ENCODE measurements at places on chromosomes 16 and 17.

GRCh38 chr17:66643815-66644710 is 190.9 kb upstream of the CACNG5 start:
- no peak for DNase-seq

DNA sequence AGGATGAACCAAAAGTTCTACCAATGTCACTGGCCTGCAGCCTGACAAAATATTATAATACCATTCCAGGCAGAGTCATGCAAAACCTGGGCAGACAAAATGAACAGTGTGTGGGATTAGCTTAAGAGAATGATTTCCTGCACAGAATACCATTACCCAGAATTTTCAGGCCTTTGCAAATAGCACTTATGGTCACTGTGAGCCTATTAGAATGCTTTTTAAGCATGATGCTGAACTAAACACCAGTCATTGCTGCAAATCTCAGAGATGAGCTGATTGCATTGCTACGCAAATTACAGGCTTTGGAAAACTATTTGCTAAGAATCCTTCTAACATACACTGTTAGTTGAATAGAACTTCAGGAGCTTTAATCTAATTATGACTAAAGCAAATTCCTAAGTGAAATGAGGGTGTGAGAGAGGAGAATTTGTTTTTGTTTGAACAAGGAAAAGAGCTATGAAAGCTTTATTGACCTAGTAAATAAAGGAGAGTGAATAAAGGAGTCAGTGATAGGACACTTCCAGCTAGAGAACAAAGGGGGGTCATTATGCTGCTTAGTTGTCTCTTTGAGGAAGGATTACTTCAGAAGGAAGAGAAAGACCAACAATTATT is 398.8 kb downstream of the HS3ST3B1 start:
- no peak for DNase-seq

DNA sequence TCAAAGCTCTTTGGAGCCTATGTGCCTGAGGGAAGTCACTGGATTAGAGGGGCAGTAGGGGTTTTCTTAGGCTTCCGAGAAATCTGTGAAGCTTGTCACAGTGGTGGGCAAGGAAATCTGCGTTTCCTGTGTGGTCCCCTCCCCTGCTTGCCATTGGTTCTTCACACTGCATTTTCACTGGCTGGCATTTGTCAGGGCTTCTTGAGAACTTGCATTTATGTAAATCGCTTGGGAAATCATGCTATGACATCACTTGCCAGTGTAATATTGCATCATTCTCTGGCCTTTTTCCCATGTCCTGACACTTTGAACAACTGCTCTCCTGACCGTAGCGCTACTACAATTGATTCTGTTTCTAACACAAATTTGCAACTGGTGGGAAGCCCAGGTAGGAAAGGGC is 1.8 kb downstream of the CACNG3 start:
- DNase-seq = no peak

DNA sequence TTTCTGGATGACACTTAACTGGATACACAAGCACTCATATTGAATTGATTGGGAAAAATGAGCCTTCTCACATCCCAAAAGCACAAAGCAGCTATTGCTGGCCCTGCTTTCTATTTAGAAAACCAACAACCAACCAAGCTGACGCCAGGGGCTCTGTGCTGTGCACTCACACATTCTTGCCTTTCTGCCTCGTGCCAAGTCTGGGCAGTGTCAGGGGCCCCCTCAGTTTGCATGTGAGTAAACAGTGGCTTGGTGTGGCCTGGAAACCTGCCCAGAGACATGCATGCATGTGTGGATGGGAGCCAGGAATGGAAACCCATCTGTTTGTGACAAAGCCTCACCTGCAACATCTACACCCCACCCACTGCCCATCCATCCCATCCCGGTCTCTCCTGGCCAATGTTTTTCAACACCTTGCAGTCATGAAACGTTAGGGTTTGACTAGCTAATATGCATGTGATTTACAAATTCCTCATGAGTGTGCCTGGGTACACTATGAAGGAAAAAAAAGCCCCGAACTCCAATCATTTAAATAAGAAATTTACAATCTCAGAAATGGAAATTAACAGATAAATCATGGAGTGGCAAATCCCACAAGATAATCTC is 20.4 kb downstream of the MIEF2 start:
- no peak for DNase-seq

DNA sequence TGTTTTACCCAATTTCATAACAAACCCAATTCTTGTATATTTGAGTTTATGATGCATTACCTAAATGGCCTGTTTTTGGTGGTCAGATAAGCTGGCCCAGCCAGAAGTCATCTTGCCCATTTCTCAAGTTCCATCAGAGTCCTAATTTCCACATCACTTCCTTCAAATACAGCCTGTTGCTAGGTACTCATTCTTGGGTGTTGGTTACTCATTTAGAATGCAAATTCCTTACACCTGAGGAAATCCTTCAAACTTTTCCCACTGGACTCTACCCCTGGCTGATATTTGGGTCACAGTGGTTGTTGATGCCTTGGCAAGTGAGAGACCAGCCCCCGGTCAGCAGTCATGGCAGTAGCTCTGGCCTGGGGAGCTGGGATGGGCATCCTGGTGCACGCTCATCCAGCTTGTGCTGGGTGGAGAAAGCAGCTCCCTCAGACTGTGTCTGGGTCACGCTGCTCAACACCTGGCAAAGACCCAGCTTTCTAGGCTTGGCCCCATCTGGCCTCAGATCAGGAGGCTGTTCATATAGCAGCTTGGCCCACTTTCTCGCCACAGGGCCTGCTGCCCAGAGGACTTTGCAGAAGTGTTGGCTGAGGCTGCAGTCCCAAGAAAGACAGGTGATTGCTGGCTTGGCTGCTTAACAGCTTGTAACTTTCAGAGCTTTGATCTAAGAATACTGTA is 25.8 kb downstream of the WSB1 start:
- DNase-seq = no peak

DNA sequence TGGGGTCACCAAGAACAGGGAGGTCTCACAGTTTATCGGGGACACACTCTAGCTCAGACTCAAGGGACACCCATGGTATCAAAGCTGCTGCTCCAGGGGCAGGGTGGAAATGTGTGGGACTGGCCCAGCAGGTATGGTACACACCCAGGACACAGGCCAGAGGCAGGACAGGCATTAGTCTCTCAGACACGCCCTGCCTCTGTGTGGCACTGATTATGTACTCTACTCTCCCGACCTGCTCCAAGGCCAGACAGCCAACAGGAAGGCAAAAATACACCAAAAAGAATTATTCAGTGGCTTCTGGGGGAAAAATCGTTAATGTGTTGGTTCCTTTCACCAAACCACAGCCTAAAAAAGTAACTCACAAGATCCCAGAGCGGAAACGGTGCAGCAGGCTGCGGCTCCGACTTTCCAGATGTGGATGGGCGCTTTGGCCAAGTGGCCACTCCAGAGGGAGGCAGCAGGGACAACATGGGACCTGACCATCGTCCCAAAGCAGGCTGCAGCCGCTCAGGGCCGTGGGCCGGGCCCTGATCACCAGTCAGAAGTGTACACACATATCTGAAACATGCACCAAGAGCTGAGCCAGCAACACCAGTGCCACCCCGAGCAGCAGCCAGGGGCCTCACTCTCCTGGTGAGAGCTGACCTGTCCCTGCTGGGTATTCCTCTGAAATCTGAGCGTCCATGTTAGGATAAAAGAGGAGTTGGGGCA is 1.0 kb upstream of the SIRT7 start:
- no peak for DNase-seq

- DNase-seq = no peak
These were observed 89.2 kb upstream of the BRD7 start for GRCh38 chr16:50457979-50458491.

DNA sequence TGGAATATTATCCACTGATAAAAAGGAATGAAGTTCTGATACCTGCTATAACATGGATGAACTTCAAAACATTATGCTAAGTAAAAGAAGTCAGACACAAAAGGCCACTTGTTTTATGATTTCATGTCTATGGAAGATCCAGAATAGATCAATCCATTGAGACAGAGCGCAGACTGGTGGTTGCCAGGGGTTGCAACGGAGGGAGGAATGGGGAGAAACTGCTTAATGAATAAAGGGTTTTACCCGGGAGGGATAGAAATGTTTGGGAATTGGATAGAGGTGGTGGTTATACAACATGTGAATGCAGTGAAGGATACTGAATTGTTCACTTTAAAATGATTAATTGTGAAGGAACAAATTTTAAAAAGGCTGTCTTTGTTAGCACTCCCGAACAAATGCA is 30.2 kb downstream of the WDR59 start:
- no peak for DNase-seq

GRCh38 chr16:25633549-25633948 is 58.2 kb upstream of the HS3ST4 start:
- DNase-seq = no peak

DNA sequence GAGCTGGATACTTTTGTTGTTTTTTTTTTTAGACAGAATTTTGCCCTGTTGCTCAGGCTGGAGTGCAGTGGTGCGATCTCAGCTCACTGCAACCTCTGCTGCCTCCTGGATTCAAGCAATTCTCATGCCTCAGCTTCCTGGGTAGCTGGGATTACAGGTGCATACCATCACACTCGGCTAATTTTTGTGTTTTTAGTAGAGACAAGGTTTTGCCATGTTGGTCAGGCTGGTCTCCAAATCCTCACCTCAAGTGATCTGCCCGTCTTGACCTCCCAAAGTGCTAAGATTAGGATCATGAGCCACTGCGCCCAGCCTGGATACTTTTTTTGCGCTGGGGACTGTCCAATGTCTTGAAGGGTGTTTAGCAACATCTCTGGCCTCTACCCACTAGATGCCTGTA is 32.6 kb upstream of the XYLT1 start:
- DNase-seq = no peak

GRCh38 chr16:797120-797420 is 3.5 kb downstream of the GNG13 start:
- DNase-seq = no peak

DNA sequence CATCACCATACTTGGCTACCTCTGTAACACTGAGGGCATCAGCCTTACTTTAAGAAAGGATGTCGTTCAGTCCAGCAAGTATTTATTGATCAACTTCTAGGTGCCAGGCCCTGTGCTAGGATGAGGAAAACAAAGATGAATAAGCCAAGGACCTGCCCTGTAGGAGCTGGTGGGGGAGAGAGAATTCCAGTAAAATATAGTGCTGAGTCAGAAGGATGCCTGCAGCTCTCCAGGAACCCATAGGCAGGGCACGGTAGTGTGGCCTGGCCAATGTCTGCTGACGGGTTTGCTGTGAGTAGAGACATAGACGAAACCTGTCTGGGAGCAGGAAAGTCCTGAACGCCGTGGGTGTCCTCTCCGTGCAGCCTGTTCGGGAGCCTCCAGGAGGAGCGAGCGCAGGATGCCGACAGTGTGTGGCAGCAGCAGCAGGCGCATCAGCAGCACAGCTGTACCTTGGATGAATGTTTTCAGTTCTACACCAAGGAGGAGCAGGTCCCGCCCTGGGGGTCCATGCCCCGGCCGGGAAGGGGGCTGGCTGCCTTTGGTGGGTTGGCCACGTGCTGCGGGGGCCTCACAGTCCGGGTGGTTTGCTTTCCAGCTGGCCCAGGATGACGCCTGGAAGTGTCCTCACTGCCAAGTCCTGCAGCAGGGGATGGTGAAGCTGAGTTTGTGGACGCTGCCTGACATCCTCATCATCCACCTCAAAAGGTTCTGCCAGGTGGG is 55.6 kb downstream of the USP43 start:
- no peak for DNase-seq

DNA sequence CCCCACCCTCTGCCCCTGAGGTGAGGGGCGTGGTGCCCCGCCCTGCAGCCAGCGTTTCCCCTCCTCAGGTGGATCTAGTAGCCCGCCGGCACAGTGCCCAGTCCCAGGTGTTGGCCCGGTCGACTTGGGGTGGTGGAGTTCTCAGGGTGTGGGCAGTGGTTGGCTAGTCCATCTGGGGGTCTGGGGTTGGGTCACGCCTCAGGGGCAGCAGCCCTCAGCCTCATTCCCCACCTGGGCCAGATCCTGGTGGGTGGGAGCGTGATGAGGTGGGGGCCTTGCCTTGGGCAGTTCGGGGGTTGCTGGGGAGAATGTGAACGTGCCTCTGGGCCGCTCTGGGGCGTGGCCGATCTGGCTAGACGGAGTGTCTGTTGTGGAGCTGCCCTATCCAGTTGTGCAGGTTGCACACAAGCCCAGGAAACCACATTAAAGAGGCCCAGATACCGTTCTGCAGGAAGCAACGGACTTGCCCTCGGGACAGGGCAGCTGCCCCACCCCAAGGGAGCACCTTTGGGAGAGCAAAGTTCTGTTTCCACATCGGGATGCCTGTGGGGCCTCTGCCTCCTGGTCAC is 32.0 kb downstream of the GSE1 start:
- DNase-seq = no peak

DNA sequence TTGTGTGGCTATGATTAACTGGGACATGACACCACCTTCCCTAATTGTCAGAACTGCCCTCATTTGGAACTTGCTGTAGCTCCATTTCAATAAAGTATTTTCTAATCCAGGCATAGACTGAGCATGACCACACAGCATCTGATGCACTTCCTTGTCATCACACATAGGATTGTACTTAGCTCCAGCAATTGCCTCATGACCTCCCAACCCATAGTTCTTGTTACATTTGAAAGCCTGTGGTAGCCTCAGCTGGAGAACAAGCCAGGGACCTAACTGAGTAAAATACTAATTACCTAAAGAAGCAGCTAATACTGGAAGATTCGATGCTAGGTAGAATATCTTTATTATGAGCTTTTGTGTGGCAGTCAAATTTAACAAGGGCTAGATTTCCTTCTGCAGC is 187.3 kb upstream of the KIF2B start:
- DNase-seq = no peak

- DNase-seq = no peak
These were observed 15.1 kb upstream of the LASP1NB start for GRCh38 chr17:38910325-38910724.

DNA sequence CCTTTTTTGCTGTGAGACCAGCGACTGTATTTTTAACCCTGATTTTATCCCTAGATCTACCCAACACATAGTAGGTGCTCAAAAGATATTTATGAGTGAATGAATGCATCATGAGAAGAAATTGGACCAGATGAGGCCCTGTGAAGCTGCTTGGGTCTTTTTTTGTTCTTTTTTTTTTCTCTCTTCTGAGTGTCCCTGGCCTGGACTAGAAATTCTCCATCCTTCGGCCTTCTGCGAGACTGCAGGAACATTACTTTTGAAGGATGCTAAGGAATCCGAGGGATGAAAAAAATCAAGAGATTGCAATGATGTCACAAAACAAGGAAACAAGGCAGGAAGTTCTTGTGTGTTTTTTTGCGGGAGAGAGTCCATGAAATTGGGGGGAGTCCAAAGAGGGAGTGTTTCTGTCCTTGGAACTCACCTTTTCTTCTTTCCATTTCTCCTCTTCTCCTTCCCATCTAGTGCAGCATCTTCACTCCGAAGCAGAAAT is 560 bp upstream of the RUSF1 start:
- DNase-seq = no peak

GRCh38 chr17:79803421-79803996 is 6.6 kb upstream of the CBX8 start:
- no peak for DNase-seq

Measured in renal cortex interstitium (tissue), 15 donors.